ENCODE measurements at places on chromosomes 4 and X. TPM values are rescaled to one million over a fixed set of nuclear protein-coding genes. Genes with fewer than 3 reads are reported as not detected.

The CNGA1 gene
- 1.4 TPM for polyA plus RNA-seq

The TMEM144 gene
- polyA plus RNA-seq: 7.1 TPM

The HELT gene
- polyA plus RNA-seq: not detected

The ZAR1 gene
- polyA plus RNA-seq: not detected

The XKRX gene
- polyA plus RNA-seq: 1.8 TPM

The ARSJ gene
- polyA plus RNA-seq: 5.5 TPM

The SPATA4 gene
- 1.4 TPM for polyA plus RNA-seq

The CENPC gene
- polyA plus RNA-seq: 39.2 TPM

The IBSP gene
- not detected for polyA plus RNA-seq

The WDR17 gene
- polyA plus RNA-seq: 10.1 TPM

The CENPVL3 gene
- polyA plus RNA-seq: not detected

The FAM236C gene
- not detected for polyA plus RNA-seq

The SH2D1A gene
- polyA plus RNA-seq: 1.2 TPM

The ASB12 gene
- polyA plus RNA-seq: 0.60 TPM

The SYN1 gene
- 5.3 TPM for polyA plus RNA-seq

The PRRG3 gene
- polyA plus RNA-seq: 14.4 TPM

The TEX13C gene
- polyA plus RNA-seq: not detected

The CORIN gene
- 3.5 TPM for polyA plus RNA-seq

The PJA1 gene
- 103 TPM for polyA plus RNA-seq

The OCRL gene
- 23.3 TPM for polyA plus RNA-seq

The TMEM156 gene
- 0.63 TPM for polyA plus RNA-seq

The CXCL3 gene
- polyA plus RNA-seq: 1.8 TPM

Measured in right lung (tissue), 10 donors.